Activated T-helper 17 cell treated with anti-CD3 and anti-CD28 coated beads, Interleukin-2, amount 50 U/mL, for 72 hours (primary cell): ENCODE measurements at places on chromosomes 4 and X. TPM values are rescaled to one million over a fixed set of nuclear protein-coding genes. Genes with fewer than 3 reads are reported as not detected.

NXF3 gene
- total RNA-seq: not detected

CT45A10 gene
- total RNA-seq: not detected

USP26 gene
- total RNA-seq: not detected

RAB9B gene
- total RNA-seq: 1.3 TPM

CENPE gene
- total RNA-seq: 50.2 TPM

GPR50 gene
- not detected for total RNA-seq

ZFP42 gene
- total RNA-seq: not detected

IL3RA gene
- total RNA-seq: 1.2 TPM

ADGRG2 gene
- not detected for total RNA-seq

FRMPD3 gene
- not detected for total RNA-seq

GLRB gene
- total RNA-seq: not detected
